ENCODE measurements at places on chromosomes 1 and 21.

GRCh38 chr1:42784946-42785693, at the start of gene TMEM269:
TMEM269 (plus strand) TSS chr1:42784991; CDS start chr1:42789894, 4,903 bp downstream.
- peak; percentile 62 for DNase-seq

GRCh38 chr1:60949154-60949825, 133.1 kb upstream of the NFIA start:
- no peak for DNase-seq

- no peak for DNase-seq
Observed at GRCh38 chr1:3604468-3604974, 6.8 kb downstream of the MEGF6 start.

GRCh38 chr1:157103268-157103667, 3.7 kb upstream of the ETV3L start:
- no peak for DNase-seq

- DNase-seq: no peak
Observed at GRCh38 chr21:46674430-46675007, 39.0 kb downstream of the PRMT2 start.

DNA sequence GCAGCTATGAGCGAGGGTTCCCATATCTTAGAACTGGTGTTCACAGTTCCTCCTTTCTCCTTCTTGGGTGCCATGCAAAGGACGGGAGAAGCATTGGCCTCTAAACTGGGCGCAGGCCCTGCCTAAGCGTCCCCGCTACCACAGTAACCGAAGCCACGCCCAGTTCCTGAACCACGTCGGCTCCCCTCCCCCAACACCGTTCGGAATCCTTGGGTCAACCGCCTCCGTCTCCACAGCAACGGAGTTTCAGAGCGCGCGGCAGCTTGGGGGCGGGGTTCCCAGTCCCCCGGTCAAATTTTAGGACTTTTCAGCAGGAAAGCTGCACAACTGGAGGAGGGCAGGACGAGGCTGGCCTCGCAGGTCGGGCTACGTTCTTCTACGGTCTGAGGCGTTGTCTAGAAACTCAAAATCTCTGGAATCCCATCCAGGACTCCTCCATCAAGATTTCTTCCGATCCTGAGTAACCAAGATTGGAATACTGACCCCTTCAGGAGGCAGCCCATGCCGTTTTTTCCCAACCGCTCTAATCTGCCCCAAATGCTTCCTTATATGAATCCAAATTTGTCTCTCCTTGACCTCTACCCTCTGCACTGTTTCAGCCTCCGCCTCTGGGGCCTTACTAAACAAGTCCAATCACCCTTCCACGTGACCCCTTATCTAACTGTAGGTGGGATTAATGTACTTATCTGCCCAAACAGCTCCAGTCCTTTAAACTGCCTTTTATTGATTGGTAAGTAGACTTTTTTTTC, at the start of gene SPAG17:
Gene SPAG17, minus strand, starts transcription at position 145 of the 749 bp plus-strand sequence. Its CDS starts 71 bp downstream, at position 74.
- peak; percentile 14 for DNase-seq

- no peak for DNase-seq
Observed at GRCh38 chr1:5161372-5161771, 507.0 kb downstream of the AJAP1 start.

DNA sequence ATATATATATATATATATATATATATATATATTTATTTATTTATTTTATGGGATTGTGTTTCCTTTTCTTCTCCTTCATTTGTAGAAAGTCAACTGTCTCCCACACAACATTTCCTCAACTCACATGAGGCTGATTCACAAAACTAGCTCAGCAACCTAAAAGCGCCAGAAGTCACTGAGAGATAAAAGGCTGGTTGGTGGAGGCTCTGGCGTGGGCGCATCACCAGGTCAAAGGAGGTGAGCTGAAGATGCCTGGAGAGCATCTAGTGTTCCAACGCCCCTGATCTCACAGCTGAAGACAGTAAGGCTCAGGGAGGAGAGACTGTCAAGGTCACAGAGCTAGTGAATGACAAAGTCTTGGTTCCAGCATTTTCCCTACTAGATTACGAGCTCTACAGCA, 78.0 kb downstream of the HLCS start:
- no peak for DNase-seq

DNA sequence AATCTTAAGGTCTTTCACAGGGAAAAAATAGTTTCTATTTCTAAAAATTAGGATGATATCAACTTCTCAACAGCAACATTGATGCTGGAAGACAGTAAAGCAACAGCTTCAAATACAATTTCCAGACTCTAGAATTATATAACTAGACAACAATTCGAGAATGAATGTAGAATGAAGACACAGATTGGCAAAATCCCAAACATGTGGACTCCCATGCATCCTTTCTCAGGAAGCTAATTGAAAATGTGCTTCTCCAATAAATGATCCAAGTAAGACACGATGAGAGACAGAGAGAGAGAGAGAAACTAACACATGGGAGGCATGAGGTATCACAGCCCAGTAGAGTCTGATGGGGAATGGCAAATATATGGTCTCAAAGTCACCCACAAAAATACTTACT, 21.5 kb upstream of the SIM2 start:
- no peak for DNase-seq

DNA sequence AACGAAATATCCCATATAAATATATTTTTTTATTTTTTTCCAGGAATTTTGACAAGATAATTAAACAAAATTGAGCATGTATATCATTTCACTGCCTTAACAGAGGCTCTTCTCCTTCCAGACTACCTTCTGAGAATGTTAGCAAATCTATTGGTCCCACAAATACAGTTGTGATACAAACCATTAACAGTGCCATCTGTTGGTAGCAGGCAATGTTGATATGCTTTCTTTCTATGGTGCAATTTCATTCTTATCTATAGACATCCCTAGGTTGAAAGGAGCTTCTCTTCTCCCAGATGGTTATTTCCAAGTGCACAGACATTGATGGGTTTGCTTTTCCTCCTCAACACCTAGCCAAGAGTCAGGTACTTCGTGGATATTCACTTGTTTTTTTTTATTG, 303.6 kb downstream of the USH2A start:
- DNase-seq: no peak

DNA sequence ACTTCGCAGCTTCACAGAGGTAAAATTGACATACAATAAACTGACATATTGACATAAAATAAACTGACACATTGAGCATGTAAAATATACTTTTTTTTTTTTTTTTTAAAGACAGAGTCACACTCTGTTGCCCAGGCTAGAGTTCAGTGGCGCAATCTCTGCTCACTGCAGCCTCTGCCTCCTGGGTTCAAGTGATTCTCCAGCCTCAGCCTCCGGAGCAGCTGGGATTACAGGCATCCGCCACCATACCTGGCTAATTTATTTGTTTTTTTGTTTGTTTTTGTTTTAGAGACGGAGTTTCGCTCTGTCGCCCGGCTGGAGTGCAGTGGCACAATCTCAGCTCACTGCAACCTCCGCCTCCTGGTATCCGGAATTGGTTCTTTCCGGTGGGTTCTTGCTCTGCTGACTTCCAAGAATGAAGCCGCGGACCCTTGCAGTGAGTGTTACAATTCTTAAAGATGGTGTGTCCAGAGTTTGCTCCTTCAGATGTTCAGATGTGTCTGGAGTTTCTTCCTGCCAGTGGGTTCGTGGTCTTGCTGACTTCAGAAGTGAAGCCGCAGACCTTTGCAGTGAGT, 48.4 kb upstream of the CLIC4 start:
- no peak for DNase-seq

DNA sequence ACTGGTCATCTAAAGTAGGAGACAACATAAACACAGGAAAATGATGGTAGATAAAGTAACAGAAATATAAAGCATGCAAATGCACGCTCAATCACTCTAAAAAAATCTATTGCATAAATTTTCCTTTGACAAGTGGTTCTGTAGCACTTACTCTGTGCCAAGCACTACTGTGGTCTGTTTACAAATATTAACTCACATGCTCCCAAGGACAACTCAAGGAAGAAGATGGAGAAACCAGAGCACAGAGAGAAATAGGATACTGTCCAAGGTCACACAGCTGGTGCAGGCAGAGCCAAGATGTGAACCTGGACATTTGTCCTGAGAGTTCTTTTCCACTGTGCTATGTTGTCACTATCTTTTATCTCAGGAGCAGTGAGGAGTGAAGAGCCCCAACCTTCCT, 105.2 kb downstream of the PAPPA2 start:
- no peak for DNase-seq
